ENCODE measurements at places on chromosomes 2 and 18. TPM values are rescaled to one million over a fixed set of nuclear protein-coding genes. Genes with fewer than 3 reads are reported as not detected.

The ST8SIA5 gene
- total RNA-seq, result 0.95 TPM

- DNase-seq, result peak; percentile 42
Observed at GRCh38 chr2:30208453-30208852, 22.9 kb upstream of the LBH start.

GRCh38 chr2:237742614-237743013 lies 56.0 kb upstream of the RBM44 start:
- no peak for DNase-seq

DNA sequence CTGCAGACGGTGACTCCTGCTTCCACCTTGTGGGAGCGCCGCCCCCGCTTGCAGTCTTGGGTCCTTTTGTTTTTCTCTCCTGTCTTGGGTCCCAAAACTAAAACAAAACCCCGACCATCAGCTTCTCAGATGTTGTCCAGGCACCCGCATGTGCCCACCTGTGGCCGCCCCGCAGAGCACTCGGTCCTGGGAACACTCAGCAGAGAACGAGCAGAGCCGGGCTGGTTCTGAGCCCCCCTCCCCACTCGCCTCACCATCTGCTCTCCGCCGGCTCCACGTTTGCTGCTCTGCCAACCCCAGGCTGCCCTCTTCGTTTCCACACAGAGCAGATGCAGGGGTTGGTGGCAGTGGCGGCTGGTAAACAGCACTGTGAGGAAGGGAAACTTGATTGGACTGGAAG lies 38.5 kb downstream of the CTDP1 start:
- DNase-seq, result no peak

- DNase-seq, result no peak
Observed at GRCh38 chr2:12243381-12243780, 473.4 kb upstream of the TRIB2 start.

- no peak for DNase-seq
Observed at GRCh38 chr2:64887565-64887964, 101.6 kb upstream of the SLC1A4 start.
